Fibroblast of lung (primary cell): ENCODE measurements at places on chromosomes 4 and X.

DNA sequence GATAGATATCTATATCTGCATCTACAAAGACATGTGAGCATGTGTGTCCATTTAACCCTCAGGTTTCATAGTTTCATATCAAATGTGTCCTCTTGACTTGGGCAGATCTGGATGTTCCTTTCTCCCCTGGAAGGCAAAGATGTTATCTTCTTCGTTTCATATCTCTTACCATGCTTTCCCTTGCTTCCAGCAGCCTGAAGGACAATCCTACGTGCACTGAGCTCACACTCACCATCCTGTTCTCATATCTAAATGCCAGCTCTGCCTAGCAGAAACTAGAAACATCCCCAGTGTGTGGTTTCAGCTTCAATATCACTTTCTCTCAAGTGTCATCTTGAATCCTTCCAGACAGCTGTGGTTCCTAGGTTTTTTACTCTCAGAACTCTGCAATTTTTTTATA is 66.2 kb downstream of the ZAR1 start:
- no peak overlapping the region for H3K27ac ChIP-seq
- H3K27me3 ChIP-seq, result no peaks in the 10 kb centered on the region
- H3K4me3 ChIP-seq, result no peak overlapping the region
- no peaks in the 10 kb centered on the region for H3K4me1 ChIP-seq
- peaks cover 2% of the 10 kb centered on the region for H3K36me3 ChIP-seq
- DNase-seq, result no peak

DNA sequence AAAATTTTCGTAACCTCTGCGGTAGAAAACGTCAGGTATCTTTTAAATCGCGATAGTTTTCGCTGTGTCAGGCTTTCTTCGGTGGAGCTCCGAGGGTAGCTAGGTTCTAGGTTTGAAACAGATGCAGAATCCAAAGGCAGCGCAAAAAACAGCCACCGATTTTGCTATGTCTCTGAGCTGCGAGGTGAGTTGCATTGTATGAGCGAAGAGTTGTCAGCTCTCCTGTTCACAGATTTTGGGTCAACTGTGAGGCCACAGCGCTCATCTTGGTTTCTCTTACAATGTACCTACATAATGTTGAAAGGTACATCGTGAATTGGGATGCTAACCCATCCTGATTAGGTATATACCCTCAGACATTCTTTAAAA is 486 bp downstream of the CLCN3 start:
- H3K4me3 ChIP-seq, result peak overlapping the region; percentile 76
- no peaks in the 10 kb centered on the region for H3K27me3 ChIP-seq
- H3K27ac ChIP-seq, result peak overlapping the region; percentile 95
- no peaks in the 10 kb centered on the region for H3K4me1 ChIP-seq
- H3K36me3 ChIP-seq, result no peaks in the 10 kb centered on the region

DNA sequence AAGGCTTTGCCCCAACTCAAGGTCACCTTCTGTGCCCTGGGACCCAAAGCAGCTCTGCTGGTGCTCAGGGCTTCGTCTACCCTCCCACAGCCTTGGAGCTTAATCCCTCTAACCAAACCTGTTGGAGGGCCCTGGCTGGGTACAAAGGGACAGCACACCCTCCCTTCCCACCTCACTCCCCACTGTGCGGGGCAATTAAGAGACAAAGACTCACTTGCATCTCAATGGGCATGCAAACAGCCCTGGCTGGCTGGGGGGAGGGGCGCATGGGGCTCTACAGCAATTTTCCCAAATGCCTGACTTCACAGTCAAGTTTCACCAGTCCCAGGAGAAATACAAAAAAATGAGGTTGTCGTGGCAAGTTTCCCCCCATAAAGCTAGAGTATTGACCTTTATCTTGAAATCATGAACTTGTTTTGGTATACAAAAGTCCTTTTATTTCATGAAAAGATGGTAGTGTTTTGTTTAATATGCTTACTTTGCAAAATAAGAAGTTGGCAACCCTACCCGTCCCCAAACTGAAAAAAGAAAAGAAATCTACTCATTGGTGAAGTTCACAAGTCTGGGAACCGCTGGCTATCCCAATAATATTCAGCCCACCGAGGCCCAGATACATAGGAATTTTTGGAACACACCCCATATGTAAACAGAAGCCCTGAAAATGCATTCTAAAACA is 4.1 kb upstream of the CD99L2 start:
- H3K27me3 ChIP-seq, result no peaks in the 10 kb centered on the region
- H3K27ac ChIP-seq, result no peak overlapping the region
- H3K36me3 ChIP-seq, result no peaks in the 10 kb centered on the region
- H3K4me1 ChIP-seq, result no peaks in the 10 kb centered on the region

DNA sequence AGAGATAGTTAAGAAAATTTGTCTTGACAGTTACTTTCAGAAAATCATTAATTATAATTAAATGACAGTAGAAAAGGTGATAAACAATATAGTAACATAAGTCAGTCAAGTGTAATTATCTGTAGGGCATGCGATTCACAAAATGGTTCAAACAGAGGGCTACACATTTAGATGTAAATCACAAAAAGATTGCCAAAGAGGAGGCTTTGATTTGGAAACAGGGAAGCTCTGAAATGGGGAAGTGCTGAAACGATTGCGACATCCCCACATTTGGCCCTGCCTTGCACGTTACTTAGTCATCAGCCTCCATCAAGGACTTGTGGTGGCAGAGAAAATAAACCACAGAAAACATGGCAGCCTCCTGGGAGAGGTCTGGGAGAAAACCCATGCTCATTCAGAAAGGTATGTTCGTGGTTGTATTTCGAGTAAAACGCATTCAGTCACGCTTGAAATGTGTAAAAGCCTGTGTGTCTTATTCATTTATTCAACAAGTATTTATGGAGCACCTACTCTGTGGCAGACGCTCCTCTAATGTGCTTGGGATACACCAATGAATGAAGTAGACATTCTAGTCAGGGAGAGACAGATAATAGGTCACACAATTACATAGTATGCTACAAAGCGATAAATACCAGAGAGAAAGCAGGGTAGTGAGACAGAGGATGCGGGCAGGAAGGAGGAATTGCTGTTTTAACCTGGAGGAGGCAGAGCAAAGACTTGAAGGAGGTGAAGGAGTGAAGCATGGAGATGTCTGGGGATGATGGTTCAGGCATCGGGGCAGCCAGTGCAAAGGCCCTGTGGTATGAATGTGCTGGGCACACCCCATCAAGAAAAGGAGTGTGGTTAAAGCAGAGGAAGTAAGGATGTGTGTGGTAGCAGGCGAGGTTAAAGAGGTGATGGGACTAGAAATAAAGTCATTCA is 7.8 kb downstream of the RBM47 start:
- no peaks in the 10 kb centered on the region for H3K4me1 ChIP-seq
- no peak overlapping the region for H3K4me3 ChIP-seq
- H3K36me3 ChIP-seq, result no peaks in the 10 kb centered on the region
- no peak overlapping the region for H3K27ac ChIP-seq
- DNase-seq, result peak; percentile 99
